ENCODE measurements at places on chromosomes 5 and 9.

GRCh38 chr9:114286146-114286679, 36.7 kb upstream of the ORM1 start:
- DNase-seq, result no peak

DNA sequence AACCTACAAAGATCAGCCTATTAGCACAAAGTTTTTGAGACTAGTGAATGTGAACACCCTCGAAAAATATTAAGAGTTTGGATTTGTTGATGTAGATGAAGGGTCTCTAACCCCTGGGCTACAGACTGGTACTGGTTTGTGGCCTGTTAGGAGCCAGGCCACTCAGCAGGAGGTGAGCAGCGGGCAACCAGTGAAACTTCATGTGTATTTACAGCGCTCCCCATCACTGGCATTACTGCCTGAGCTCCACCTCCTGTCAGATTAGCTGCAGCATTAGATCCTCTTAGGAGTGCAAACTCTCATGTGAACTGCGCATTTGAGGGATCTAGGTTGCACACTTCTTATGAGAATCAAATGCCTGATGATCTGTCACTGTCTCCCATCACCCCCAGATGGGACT, 11.2 kb upstream of the PAM start:
- DNase-seq, result no peak

DNA sequence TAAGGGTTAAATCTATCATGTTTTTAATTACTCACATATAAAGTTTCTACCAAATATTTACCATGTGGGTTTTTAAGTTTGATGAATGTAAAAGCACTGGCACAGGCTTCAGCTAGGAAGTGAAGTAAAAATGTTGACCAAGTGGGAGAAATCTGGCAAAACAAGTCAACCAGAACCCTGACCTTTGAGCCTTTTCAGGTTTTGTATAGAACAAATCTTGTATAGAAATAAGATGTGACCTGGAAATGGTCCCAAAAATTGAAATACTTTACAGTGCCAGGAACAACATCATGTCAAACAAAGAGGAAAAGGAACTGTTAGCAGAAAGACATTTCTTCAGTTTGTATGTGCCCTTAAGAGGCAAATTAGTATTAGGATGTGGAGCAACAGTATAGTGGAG, 137.6 kb downstream of the CCDC192 start:
- no peak for DNase-seq

- peak; percentile 79 for DNase-seq
Observed at GRCh38 chr9:5582835-5583195, 46.1 kb upstream of the RIC1 start.

- peak; percentile 54 for DNase-seq
Observed at GRCh38 chr9:98709968-98710965, 1.5 kb upstream of the GABBR2 start.

All from fibroblast of skin of right biceps (primary cell).